T-cell (primary cell): ENCODE measurements at places on chromosomes 6 and 20.
A peak's percentile ranks its signal among the peaks of the same experiment; 100 is the strongest.

GRCh38 chr20:19327401-19327800, 115.0 kb downstream of the SLC24A3 start:
- no peak for DNase-seq

DNA sequence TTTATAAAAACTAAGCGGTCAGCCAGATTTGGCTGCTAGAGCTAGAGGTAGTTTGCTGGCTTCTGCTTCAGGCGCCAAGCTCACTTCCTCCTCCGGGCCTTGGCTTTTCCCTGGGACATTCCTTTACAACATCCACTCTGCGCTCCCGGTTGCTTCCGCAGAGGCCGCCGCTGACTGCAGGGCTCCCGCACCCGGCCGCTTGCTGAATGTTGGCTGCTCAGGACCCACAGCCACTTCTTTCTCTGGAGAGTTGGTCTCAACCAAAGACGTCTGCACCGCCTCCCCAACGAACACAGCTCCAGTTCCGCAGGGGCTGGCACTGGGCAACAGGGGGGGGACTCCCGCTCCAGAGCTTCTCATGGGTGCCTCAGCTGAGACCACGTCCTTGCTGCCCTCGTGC, 282.8 kb downstream of the TFAP2C start:
- no peak for DNase-seq

DNA sequence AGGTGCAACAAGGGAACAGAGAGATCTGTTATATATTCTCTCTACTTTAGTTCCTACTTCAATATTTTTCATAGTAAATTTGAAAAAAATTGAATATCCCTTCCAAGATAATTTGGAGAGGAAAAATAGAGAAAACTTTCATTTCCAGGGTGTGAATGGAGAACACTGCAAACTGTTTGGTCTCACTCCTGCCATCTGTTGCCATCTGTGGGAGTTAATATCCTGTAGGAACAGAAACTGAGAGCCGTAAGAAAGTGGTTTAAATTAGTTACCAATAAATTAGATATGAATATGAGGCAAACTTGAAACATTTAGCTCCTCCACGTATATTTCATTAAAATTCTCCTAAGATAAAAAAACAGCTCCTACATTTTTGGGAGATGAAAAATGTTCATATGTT, 4.2 kb downstream of the ZNF337 start:
- DNase-seq = no peak

- DNase-seq = peak; percentile 56
Observed at GRCh38 chr6:69866770-69867638, 648 bp downstream of the COL19A1 start.

DNA sequence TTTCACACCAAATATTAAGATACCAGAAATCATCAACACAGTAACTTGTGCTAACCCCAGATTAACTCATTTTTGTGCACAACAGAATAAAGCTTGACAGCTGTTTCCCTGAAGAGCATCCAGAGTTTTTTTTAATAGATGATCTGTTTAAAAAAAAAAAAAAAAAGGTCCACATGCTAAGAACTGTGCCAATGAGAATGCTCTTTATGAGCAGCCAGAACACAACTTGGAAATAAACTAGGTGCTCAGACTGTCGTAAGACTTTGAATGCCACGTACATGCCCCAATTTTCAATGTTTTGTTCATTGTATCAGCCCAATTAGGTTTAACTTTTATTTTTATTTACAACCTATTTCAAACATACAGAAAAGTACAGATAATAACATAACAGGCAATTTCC, 47.3 kb downstream of the STAU1 start:
- DNase-seq = no peak

DNA sequence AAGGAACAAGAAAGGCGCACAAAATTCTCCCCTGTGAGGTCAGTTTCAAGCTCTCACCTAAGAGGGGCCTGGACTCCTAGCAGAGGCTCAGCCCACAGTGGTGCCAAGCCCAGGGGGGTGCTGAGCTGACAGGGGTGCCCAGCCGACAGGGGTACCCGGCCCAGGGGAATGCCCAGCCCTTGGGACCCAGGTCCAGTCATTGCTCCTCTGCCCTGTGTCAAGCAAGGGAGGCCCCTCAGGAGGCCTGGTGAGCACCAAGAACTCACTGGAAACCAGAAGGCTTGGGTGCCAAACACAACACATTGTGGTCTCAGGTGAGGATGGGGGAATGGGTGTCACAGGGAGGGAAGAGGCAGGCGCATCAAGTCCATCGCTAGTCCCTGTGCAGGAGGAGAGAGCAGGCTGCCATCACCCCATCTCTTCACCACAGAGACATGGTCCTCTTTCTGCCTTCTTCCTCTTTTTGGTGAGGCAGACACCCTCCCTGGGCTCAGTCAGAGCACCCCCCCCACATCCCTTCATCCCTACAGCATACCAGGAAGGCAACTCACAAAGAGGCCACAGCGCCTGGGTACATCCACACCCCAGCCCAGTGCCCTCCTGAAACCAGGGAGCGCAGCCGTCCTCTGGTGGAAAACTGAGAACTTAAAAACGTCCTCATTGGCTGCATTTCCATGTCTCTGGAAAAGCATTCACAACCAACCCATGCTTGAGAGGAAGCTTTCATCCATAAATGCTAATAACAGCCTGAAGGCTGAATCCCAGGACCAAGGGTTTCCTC, 111.3 kb downstream of the BANF2 start:
- no peak for DNase-seq

- no peak for DNase-seq
Observed at GRCh38 chr6:137452333-137452894, 41.8 kb downstream of the OLIG3 start.

GRCh38 chr6:22062807-22063408, 233.9 kb downstream of the PRL start:
- DNase-seq = peak; percentile 18

- DNase-seq = no peak
Observed at GRCh38 chr6:105941621-105942412, 144.3 kb upstream of the PRDM1 start.

GRCh38 chr6:150072201-150072600, 3.3 kb upstream of the ULBP3 start:
- DNase-seq = no peak

GRCh38 chr6:75492386-75493153, 1.0 kb downstream of the FILIP1 start:
- no peak for DNase-seq

GRCh38 chr6:93447874-93448273, 28.5 kb upstream of the EPHA7 start:
- no peak for DNase-seq

DNA sequence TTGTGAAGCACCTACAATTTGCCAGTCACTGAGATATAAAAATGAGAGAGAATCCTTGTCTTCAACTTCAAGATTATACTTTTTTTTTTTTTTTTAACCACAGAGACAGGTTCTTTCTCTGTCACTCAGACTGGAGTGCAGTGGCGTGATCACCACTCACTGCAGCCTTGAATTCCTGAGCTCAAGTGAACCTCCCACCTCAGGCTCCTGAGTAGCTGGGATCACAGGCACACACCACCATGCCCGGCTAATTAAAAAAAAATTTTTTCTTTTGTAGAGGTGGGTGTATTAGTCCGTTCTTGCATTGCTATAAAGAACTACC, 51.6 kb upstream of the PMEPA1 start:
- no peak for DNase-seq

GRCh38 chr20:41038149-41038877, 9.7 kb downstream of the TOP1 start:
- DNase-seq = no peak

GRCh38 chr6:41352396-41352795, 17.0 kb downstream of the NCR2 start:
- DNase-seq = no peak

DNA sequence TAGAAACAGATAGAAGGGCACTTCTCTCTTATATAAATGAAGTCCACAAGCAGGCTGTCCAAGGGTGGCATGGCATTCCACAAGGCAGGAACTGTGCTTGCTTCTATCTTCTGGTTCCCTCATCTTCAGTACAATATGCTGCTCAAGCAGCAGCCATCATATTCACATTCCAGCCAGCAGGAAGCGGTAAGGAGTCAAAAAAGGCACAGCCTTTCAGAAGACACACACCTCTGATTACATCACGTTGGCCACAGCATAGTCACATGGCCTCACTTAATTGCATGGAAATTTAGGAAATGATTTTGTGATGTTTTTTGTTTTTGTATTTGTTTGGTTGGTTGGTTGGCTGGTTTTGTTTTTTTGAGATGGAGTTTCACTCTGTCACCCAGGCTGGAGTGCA, 19.0 kb downstream of the REM1 start:
- DNase-seq = no peak

DNA sequence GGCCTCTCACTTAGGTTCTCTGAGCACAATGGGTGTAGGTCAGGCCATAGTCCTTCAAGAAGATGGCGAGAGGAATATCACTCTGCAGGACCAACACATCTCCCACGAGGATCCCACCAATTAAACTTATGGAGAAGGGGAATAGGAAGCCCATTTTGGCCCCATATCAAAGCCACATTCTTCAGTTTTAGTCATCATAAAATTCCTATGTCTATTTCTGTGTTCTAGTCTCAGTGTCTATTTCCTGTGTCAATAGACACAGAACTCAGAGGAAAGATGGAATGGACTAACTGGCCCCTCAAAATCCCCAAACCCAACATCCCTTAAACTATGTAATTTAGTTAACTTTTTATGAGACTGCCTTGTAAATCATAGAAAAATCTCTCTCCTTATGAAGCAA, 216.8 kb downstream of the HACE1 start:
- no peak for DNase-seq

DNA sequence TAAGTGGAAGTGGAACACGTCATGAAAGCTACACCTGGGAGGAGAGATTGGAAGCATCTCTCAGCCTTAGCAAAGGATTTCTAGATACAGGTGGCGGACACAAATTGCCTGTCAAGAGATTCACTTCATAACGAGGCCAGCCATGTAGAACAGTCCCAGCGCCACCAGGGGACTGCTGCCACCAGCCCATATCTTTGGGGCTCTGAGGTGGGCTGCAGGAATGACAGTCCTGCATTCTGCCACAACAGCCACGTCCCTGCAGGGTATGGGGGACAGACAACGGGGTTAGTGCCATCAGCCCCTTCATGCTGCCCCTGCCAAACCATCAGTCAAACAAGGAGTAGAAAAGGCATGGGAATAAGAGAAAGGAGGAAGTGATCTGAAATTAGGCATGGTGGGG, 81.2 kb upstream of the SASH1 start:
- no peak for DNase-seq

- no peak for DNase-seq
Observed at GRCh38 chr20:32524829-32525501, 60.2 kb downstream of the NOL4L start.

GRCh38 chr6:28111964-28112363, 12.4 kb upstream of the ZSCAN16 start:
- DNase-seq = no peak

- no peak for DNase-seq
Observed at GRCh38 chr6:139863346-139863745, 488.9 kb upstream of the CITED2 start.

GRCh38 chr6:41222513-41222912, 5.6 kb upstream of the TREML4 start:
- no peak for DNase-seq

DNA sequence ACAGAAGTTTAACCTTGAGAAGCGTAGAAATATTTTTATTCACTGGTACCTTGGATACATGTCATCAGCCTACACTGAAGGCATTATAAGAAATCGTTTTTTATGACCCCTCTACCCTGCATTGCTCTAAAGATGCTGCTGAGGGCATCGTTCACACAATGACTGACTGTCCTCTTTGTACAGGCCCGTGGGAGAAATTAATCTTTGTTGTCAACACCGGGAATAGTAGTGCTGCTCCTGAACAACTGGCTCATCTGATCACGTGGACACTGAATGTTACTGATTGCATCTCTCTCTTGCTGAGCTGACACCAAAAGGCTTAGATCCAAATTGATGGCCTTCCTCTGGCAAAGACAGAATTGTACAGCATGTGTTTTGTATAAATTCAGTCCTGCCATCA, 157.1 kb upstream of the SMLR1 start:
- no peak for DNase-seq

GRCh38 chr6:163935158-163935762, 520.7 kb downstream of the QKI start:
- no peak for DNase-seq

DNA sequence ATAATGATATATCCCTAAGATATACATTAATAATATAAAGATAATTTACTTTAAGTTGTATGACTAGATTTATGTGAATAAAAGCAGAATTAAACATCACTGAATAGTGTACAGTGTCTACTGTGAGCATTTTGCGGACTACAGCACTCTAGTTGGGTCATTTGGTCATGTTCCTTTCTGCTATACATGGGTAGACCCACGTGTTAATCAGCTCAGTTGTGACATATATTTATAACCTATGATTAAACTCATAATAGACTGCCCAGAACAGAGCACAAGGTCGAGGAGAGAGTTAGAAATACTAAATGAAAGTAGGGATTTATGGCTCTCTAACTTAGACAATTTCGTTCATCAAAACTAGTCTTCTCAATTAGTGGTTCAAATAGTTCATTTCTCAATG, 852.7 kb downstream of the EPHA7 start:
- DNase-seq = no peak

DNA sequence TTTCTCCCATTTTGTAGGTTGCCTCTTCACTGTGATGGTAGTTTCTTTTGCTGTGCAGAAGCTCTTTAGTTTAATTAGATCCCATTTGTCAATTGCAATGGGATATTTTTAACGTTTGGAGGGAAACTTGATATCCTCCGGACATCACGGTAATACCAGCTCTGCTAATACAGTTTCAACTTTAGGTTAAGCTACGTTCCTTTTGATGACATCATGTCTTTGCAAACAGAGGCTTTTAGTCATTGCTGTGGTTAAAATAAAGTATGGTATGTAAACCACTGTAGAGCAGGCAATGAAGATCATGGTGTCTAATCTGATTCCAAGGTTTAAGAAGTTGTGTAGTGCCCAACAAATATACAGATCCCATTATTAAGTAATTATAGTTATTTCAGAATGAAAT, 168.0 kb upstream of the CHD6 start:
- DNase-seq = no peak

- no peak for DNase-seq
Observed at GRCh38 chr6:10412461-10413261, 2.2 kb downstream of the TFAP2A start.

DNA sequence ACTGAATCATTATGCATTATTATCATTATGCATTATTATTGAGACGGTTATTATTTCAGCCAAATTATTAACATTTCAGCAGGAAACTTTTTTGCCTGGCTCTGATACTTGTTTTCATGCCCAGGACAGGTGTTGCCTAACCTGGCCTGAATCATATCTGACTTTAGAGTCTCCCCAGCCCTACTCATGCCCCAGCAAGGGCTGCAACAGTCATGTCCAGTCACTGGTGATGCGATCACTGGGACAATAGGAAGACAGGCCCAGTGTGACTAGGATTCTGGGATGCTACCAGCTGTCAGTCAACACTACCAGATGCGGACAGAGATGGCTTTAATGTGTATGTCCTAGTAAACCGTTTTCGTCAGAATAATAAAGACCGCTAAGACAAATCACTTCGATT, 285.0 kb downstream of the KHDC1L start:
- DNase-seq = no peak

GRCh38 chr20:60948224-60948623, 303.8 kb upstream of the CDH4 start:
- DNase-seq = no peak

- no peak for DNase-seq
Observed at GRCh38 chr6:125745281-125746018, 4.0 kb upstream of the HEY2 start.
